ENCODE measurements at places on chromosomes 6 and 20. TPM values are rescaled to one million over a fixed set of nuclear protein-coding genes. Genes with fewer than 3 reads are reported as not detected.

The SKIC2 gene
- 23.7 TPM for total RNA-seq

The CFAP206 gene
- total RNA-seq = 0.31 TPM

The ABCC10 gene
- 6.9 TPM for total RNA-seq

The SLC44A4 gene
- not detected for total RNA-seq

The IL17A gene
- total RNA-seq = not detected

The KCNG1 gene
- 52.5 TPM for total RNA-seq
